Tibial nerve (tissue), 4 donors: ENCODE measurements at places on chromosomes 6 and 20. TPM values are rescaled to one million over a fixed set of nuclear protein-coding genes. Genes with fewer than 3 reads are reported as not detected.

The DEFB124 gene
- total RNA-seq: not detected

The SNX21 gene
- 253 TPM for total RNA-seq

The GRM4 gene
- not detected for total RNA-seq

The NHLRC1 gene
- total RNA-seq: 4.6 TPM

The HLA-G gene
- not detected for total RNA-seq

The C2 gene
- 4.6 TPM for total RNA-seq

The ENPP5 gene
- 0.30 TPM for total RNA-seq

DNA sequence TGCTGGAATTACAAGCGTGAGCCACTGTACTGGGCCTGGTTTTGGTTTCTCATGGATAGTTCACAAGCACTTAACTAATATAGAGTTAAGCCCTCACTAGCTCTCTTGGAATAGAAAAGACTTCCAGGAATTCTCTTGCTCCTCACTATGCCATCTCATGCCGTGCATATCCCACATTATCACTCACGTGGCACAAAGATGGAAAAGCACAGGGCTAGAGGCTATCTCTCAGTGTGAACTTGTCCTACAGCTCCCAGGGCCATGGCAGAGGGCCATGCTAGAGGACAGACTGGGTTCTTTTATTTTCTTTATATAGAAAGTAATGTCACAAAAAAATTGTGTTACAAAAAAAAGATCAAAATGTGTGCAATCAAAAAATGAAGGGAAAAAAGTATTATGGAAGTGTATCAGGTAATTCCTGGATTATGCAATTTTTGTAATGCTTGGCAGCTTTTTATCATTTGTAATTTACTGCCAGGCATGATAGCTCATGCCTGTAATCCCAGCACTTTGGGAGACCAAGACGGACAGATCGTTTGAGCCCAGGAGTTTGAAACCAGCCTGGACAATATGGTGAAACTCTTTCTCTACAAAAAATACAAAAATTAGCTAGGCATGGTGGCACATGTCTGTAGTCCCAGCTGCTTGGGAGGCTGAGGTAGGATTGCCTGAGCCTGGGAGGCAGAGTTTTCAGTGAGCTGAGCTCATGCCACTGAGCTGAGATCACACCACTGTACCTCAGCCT, 6.4 kb upstream of the SLC2A12 start:
- no peak for DNase-seq

DNA sequence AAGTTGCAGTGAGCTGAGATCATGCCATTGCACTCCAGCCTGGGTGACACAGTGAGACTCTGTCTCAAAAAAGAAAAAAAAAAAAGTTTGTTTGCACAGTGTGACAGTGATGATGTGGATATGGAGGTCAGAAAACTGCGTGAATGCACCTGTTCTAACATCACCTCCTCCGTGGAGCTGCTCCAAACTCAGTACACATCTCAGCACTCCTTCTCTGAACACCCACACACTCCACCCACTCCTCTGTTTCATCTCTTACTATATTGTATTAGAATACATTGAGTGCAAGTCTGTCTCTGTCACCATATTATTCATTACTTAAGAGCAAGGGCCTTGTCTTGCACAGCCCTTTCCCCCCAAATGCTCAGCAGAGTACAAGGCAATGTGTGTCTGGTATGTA, 51.5 kb upstream of the ENPP4 start:
- DNase-seq: no peak

GRCh38 chr6:14775528-14775927, 470.3 kb upstream of the JARID2 start:
- DNase-seq: no peak

- no peak for DNase-seq
Measured at GRCh38 chr6:162829013-162829742, 101.4 kb downstream of the PACRG start.

GRCh38 chr20:20366551-20366875, 1.4 kb upstream of the INSM1 start:
- no peak for DNase-seq

- no peak for DNase-seq
Measured at GRCh38 chr6:20370801-20371200, 30.9 kb upstream of the E2F3 start.

DNA sequence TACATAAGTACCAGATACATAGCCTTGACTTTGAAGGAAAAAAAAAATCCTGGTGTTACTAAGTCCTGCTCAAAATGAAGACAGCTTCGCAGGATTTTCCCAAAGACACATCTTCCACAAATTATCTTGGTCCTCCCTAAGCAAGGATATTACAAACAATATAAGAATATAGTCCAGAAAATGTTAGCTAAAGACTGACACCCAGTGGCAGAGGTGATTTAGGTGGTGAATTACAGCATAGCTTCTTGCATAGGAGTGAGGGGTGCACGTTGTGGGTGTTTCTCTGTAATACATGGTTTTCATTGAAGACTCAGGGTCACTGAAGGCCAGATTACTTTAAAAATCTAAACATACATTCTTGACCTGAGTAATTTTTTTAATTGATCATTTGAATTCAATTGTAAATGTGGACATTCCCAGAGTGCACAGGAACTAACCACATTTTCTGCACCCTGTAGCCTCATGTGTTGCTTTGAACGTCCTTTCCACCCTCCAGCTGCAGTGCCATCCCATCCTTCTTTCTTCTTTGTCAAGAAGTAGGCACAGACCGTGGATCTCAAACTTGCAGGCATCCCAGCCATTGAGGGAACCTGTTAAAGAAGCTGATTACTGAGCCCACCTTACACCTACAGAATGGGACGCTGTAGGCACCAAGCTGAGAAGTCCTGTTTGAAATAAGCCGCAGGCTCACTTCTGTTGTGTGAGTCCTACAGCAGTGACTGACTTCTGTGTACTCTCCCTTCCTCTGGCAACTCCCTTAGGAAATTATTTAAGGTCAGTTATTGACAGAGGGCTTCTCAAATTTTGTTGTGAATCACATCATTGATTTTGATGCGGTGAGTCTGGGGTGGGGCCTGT, 102.6 kb downstream of the PERP start:
- DNase-seq: no peak

DNA sequence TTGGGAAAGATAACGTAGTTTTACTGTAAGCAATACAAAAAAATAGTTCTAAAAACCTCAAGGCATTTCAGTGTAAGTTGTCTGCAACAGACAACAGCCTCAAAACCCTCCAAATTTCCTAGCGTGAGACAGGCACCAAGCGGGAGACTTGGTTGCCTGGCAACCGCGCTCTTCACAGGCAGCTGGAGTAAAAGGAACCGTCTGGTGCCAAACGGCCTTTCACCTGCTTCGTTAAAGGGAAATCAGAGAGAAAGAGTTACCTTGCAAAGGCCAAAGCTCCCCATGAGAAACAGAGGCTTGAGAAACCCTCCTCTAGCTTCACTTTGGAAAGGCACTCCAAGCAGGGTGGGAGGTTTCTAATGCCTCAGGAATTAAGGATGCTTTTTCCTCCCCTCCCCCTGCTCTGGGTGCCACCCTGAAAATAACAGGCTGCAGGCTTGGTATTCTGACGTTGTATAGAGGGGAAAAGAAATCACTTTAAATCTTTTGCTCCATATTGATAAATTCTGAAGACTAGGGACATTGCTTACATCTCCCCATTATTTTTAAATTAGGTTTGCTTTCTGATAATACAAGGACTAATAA, 129.7 kb upstream of the UFL1 start:
- no peak for DNase-seq

DNA sequence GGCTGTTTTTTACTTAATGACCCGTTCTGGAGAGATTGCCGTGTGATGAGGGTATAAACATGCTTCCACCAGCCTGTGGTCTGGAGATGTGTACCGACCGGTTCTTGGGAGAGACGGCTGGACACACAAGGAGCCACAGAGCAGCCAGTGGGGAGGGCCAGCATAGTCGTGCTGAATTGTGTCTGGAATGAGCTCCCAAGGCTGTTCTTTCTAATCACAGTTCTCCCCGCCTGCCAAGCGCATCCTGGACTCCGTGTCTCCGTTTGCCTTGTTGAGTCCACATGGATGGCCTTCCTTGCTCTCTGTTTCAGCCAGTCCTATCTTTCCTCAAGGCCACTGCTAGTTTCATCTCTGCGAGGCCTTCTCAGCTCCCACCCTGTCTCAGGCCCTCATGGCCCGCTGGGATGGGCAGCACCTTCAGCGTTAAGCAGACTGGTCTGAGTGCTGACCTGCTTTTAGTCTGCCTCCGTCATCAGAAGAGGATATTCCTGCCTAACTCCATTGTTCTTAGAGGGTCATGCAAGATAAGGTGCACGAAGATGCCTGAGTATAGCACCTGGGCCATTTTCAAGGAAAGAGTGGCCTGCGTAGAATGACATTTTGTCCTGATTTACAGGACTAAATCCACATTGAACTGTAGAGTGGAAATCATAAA, 20.6 kb downstream of the MANBAL start:
- no peak for DNase-seq
